ENCODE measurements at places on chromosomes 16 and 17.
A peak's percentile ranks its signal among the peaks of the same experiment; 100 is the strongest.

- DNase-seq, result no peak
Observed at GRCh38 chr16:72502594-72503005, 330.6 kb upstream of the PMFBP1 start.

DNA sequence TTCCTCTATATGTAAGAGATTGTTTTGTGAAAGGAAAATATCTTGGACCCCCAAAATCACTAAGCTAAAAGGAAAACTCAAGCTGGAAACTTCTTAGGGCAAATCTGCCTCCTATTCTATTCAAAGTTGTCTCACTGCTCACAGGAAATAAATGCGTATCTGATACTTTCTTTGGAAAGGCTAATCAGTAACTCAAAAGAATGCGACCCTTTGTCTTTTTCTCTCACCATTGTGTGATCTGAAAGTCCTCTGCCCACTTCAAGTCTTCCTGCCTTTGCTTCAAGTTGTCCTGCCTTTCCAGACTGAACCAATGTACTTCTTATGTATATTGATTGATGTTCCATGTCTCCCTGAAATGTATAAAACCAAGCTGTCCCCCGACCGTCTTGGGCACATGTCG is 157.3 kb downstream of the KIF2B start:
- DNase-seq, result no peak

- DNase-seq, result peak; percentile 37
Observed at GRCh38 chr17:49210158-49211029, at the start of the genes ABI3 and GNGT2. TSS of gene ABI3 (plus strand) at chr17:49210707. CDS start at chr17:49210725, 18 bp downstream. TSS of gene GNGT2 (minus strand) at chr17:49210574. CDS start at chr17:49207422, 3,152 bp downstream.

GRCh38 chr17:77109764-77110359 is 30.9 kb upstream of the SEC14L1 start:
- no peak for DNase-seq

DNA sequence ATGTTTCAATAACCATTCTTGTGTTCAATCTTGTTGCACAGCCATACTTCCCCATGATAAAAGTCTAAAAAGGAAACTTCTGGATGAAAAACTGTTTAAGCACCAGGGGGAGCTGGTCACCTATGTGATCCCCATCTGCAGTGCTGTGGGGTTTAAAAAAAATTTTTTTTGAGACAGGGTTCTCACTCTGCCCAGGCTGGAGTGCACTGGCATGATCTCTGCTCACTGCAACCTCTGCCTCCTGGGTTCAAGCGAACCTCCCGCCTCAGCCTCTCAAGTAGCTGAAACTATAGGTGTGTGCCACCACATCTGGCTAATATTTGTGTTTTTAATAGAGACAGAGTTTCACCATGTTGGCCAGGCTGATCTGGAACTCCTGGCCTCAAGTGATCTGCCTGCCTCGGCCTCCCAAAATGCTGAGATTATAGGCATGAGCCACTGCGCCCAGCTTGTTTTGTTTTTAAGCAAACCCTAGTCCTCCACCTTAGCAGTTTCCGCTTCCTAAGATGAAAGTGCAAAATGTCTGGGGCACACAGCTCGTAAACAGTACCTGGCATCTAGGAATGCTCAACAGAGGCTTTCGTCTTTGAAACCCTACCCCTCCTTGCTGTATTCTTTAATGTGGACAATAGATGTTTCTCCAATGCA is 25.4 kb downstream of the DNAJA2 start:
- no peak for DNase-seq

DNA sequence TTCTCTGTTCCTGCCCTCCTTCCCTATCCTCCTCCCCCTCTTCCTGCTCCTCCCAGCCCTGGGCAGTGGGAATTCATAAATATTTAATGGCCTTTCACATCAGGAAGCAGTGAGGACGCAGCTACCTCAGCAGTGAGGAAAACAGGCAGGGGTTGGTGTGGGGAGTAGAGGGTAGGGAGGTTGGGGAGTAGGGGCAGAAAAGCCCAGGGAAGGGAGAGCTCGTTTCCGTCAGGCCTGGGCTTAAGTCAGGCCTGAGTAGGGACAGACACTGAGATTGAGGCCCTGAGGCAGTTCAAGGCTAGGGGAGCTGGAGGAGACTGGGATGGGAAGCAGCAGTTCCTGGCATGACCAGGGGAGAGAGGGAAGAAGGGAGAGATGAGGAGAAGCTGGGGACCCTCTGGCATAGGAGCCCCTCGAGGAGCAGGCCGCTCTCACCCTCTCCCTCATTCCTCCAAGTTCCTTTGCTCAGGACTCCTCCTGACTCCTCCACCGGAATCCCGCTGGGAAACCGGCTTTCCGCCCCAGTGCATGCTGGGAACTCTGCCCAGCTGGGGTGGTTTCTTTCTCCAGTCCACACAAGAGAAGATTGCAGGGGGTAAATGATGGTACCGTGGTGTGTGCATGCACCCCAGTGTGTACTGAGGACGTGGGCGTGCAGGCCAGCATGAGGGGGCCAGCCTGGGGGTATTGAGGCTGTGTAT is 6.2 kb downstream of the SAMD14 start:
- no peak for DNase-seq

DNA sequence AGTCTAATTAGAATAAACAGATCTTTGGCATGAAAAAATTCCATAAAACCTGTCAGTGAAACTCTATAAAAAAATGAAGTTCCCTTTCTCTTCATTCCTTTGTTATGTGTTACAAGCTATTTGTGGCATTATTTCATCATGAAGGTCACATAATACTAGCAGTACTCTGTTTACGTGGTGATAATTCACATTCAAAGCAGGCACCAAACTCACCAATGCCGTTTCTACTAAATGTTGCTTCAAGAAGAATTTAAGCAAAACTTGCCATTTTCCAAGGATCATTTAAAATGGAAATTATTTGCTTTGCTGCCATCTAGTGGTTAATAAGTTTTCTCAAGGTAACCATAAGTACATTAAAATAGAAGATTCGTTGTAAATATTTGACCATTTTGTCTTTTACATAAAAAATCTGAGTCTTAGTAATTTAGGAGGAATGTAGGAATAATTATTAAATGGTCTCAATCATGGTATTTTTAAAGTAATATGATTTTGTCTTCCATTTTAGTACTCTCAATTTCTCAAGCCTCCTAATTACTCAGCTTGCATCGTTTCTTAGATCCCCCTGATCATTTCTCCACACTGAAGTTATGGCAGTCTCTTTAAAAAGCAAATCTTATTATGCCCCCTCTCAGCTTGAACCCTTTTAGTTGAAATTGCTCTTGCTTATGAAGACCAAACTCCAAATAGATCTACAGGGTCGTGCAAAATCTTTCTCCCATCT is 80.8 kb downstream of the OMG start:
- DNase-seq, result no peak

- no peak for DNase-seq
Observed at GRCh38 chr16:49382916-49383315, 9.3 kb downstream of the C16orf78 start.

- no peak for DNase-seq
Observed at GRCh38 chr16:10565167-10565566, 15.2 kb downstream of the EMP2 start.

GRCh38 chr16:74825941-74826340 is 51.3 kb upstream of the FA2H start:
- no peak for DNase-seq

GRCh38 chr17:15456972-15457722 is 10.3 kb downstream of the CDRT4 start:
- DNase-seq, result no peak

GRCh38 chr16:11084876-11085485 is 140.6 kb downstream of the CLEC16A start:
- no peak for DNase-seq

GRCh38 chr17:54793271-54793670 is 107.4 kb upstream of the TOM1L1 start:
- DNase-seq, result no peak

DNA sequence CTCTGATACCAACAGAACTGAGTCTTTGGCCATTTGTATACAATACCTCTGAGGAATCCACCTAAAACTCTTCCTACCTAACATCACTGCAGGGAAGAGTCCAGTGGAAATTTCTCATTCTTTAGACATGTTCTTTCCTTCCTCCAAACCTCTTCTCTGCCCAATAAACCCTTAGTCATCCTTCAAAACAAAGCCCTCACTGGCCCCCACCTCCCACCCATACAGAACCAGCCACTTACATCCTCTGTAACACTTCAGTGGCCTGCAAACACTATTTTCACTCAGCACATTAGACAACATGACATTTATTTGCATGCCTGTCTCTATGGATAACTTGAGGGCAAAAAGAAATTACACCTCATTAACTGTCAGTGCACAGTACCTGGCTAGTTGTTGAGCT is 200.3 kb upstream of the NOG start:
- DNase-seq, result no peak

DNA sequence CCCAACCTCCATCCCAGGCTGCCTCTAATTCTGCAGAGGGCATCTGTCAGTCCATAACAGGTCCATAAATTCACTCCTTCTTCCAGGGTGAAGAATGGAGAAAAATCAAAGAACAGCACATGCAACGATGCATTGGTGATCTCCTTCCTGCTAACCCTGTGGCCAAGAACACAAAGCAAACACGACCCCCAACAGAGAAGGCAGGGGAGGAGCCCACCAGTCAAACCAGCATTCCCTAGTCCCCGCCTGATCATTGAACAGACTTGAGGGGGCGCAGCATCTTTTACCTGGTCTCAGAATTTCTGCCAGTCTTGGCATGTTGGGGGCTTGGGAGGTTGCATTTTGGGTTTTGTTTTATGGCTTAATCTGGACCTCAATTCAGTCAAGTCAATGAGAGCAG is 476.0 kb downstream of the SLC39A11 start:
- DNase-seq, result no peak

DNA sequence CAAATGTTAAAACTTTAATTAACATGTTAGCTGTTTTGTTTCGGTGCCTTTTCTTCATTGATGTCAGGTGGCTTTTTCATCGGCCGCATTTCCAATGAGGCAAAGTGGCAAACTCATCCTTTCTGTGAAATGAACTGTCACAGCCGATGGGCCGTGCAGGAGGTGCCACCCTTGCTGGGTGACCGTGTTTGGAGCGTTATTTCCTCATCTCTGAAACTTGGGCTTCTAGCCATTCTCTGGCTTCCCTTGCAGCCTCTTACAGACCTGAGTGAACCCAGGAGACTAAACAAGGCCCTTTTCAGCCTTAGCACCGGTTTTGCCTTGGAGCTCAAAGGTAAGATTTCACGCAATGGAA is 42.2 kb upstream of the PRSS54 start:
- no peak for DNase-seq

DNA sequence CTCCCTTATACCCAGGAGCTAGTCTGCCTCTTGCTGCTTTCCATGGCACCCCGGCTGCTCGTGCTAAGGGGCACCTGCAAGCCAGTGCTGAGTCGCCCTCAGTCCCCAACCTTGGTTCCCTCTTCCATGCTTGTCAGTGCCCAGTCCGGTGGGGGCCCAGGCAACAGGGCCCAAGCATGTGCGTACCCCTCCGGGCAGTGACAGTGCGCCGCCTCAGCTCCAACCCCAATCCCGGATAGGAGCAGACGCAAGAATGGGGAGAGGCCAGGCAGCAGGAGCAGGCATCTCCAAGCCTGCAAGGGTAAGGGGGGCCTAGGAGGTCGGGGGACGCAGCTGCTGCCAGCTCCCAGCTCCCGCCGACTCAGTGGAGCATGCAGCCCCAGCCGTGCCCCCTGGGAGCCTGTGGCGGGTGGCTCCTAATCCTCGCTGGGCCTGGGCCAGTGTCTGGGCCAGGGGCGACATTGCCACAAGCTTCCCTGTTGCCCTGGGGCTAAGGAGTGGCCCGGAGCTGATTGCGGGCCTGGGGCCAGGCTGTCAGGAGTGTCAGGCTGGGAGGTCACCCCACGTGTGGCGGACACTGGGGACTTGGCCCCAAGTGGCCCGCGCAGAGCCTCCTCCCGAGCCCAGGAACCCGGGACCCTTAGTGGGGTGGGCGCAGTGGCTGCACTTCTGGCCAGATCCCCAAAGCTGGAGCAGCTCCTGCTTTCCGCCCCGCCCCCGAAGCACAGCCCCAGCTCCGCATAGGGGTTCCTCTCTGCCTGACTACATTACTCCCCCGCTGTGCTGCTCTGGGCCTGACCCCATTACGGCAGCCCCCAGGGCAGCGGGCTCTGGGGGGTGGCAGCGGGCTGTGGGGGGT is 9.8 kb downstream of the CPD start:
- DNase-seq, result no peak

GRCh38 chr17:21021208-21021803 is 21.5 kb downstream of the USP22 start:
- DNase-seq, result no peak

GRCh38 chr17:46785696-46786095 is 32.8 kb downstream of the WNT3 start:
- DNase-seq, result no peak

DNA sequence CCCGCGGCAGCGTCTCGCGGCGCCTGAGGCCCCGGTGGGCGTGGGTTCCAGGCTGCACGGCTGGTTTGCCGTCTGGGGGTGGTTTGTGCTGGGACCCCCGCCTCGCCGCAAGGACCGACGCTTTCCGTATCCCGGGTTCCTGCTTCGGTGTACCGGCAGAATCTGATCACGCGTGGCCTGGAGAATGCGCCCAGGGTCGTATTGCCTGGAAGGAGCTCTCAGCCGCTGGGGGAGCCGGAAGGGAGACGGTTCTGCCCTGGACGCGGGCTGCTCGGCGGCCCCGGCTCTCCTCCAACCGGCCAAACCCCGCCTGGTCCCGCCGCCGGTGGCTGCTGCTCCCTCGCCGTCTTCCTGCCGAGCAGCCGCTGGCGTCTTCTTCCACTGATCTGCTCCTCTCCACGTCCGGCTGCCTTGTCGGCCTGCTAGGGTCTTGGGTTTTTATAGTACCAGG is 39.8 kb downstream of the ZNF778 start:
- no peak for DNase-seq

GRCh38 chr17:42111871-42112551 is 503 bp downstream of the DHX58 start:
- no peak for DNase-seq

GRCh38 chr16:89166696-89167424 is 4.7 kb upstream of the CDH15 start:
- no peak for DNase-seq

DNA sequence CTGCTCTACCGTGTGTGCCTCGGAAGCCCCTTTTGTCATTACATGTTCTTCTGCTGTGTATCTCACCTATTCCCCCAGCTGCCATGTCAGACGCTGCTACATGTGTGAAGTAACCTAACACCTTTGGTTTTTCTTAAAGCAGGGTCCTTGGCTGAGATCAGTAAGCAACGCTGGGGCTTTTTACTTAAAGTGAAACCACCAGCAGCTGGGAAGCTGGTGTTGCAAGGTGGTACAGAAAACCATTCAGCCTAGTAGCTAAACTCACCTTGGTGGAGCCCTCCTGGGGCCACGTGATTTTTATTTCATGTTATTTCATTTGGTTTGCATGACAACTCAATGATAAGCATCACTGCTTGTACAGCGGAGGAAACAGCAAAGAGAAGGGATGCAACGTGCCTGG is 62.6 kb downstream of the PLCG2 start:
- no peak for DNase-seq

GRCh38 chr16:20102521-20102920 is 28.8 kb upstream of the GPR139 start:
- no peak for DNase-seq

All from stimulated activated CD4-positive, alpha-beta T cell treated with anti-CD3 and anti-CD28 coated beads, Interleukin-1b, Interleukin-23, amount 100 ng/mL, for 1 hour (primary cell).